ENCODE measurements at places on chromosomes 7 and 10. TPM values are rescaled to one million over a fixed set of nuclear protein-coding genes. Genes with fewer than 3 reads are reported as not detected.

NXPH1 gene
- total RNA-seq, result not detected

NPTX2 gene
- 32.0 TPM for total RNA-seq

DNA sequence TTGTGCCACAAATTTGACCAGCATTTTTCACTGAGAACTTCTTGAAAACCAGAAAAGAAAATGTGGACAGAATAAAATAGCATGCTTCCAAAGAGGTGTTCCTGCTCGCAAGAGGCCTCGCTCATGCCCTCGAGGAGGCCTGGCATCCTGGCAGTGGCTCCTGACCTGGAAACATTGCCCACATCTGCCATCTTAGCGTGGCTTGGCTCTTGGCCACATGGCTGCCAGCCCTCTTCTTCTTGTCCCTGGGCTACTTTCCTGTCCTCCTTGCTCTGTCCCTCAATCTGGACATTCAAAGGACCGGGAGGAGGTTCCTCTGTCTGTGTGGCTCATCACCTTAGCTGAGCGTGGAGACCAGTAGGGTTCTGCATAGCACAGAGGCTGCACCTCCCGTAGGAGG lies 131.6 kb upstream of the TMEM72 start:
- no peak for DNase-seq

DNA sequence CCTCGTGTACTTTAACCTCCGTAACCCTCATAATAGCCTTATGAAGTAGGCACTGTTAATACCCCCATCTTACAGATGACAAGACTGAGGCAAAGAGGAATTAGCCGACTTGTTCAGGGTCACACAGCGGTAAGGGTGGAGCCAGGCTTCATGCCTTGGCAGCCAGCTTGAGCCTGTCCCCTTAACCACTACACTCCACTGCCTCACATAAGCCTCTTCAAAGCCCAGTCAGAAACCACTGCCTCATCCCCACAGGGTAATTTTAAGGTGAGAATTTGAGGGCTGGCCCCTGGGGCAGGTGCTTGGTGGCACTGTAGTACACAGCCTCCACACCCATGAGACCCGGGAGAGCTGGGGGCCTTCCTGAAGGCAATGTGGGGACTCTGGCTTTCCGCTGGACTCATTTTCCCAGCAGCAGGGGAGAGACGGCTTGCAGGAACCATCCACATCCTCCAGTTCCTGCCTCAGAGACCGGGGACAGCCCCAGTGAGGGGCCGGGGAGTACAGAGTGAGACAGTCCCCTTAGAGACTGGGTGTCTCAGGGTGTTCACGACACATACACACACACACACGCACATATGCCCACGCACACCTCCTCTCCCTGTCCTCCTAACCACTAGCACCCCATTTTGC lies 7.6 kb upstream of the C10orf105 start:
- DNase-seq, result no peak

- DNase-seq, result no peak
Observed at GRCh38 chr10:28806951-28807759, 129.8 kb downstream of the BAMBI start.

DNA sequence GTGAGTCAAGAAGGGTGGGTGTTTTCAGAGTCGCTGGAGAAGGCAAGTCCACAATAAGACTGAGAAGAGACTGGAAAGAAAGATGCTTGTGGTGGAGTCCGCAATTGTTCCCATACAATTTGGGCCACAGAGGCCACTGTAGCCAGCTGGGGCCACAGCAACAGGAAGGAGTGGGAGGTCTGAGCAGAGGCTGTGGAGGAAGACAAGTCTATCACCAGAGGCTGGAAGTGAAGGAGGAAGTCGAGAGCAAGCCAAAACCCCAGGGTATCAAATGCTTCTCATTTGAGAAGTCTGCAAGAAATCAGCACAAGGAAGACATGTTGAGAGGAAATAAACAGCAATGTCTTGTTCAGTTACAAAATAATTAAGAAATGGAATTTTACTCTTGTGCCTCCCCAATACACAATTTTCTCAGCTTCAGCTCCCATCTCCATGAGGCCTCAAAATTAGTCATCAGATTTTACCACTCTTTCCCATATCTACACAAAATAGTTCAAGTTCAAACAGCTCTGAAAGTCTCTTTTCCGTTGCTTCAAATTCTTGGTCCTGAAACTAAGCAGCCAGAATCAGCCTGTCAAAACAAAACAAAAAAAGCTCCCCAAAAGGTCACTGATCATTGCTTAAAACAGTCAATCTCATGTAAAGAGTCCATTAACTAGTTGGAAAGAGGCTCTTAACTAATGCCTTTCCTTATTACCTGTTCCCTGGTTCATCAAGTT lies 31.6 kb downstream of the SLC16A12 start:
- DNase-seq, result no peak

- DNase-seq, result no peak
Observed at GRCh38 chr7:30796105-30796869, 25.1 kb downstream of the MINDY4 start.

ERVW-1 gene
- not detected for total RNA-seq

DNA sequence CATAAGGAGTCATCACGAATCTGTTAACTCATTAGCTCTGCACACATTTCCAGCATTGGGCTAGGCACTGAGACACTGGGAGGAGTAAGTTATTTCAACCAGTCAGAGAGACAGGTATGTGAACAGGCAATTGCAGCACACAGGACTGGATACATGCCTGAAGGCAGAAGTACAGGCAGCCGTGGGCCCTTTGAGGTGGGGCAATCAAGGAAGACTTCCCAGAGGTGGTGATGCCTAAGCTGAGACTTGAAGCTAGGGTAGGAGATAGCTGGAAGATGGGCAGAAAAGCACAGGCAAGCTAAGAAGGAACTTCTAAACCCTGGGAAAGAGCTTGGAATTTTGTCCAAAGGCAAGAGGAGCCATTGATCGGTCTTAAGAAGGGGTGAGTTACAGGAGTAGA lies 249.7 kb downstream of the EMX2 start:
- no peak for DNase-seq

PDCD4 gene
- total RNA-seq, result 45.5 TPM

CALML3 gene
- not detected for total RNA-seq
